ENCODE measurements at places on chromosomes 1 and 21.

GRCh38 chr1:78673120-78673519, 23.5 kb downstream of the IFI44 start:
- no peak for DNase-seq

GRCh38 chr21:44950351-44950750, 10.5 kb downstream of the SLX9 start:
- no peak for DNase-seq

- DNase-seq: no peak
Measured at GRCh38 chr1:97151651-97152050, 430.1 kb downstream of the PTBP2 start.

DNA sequence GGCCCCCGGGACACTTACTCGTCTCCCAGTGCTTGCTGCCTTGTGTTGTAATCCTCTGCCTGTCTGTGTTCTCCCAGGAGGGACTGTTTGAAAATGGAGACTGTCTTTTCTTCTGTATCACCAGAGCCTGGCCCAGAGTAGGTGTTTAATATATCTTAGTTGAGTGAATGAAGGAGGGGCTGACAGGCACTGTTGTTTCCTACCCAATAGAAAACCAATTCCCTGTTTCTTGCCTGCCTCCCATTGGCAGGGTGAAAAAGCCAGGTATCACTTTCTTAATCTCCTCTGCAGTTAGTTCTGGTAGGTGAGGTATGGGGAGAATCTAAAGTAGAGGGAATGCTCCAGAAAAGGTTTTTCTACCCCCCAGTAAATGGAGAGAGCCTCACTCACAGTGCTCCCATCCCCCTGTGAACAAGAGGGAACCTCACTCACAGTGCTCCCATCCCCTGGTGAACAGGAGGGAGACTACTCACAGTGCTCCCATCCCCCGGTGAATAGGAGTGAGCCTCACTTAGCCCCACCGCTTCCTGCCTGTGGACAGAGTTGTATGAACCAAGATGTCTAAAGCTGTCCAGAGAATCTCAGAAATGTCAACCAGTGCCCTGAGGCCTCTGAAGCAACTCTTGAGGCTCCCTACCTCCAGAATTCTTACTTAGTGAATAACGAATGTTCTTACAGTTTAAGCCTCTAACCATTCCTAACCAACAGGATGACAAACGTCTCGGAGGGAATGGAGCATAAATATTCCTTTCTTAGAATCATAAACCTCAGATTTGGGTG, at the start of gene GJA5:
Gene GJA5, minus strand, starts transcription at position 122 of the 780 bp plus-strand sequence. CDS start 1,364 bp downstream, outside the sequence.
- no peak for DNase-seq

GRCh38 chr1:230206207-230206606, 139.2 kb downstream of the GALNT2 start:
- DNase-seq: no peak

All from NCI-H748 treated with DMSO at 0.1 percent for 48 hours (cell line).